ENCODE measurements at places on chromosomes 1 and 21.
A peak's percentile ranks its signal among the peaks of the same experiment; 100 is the strongest.

DNA sequence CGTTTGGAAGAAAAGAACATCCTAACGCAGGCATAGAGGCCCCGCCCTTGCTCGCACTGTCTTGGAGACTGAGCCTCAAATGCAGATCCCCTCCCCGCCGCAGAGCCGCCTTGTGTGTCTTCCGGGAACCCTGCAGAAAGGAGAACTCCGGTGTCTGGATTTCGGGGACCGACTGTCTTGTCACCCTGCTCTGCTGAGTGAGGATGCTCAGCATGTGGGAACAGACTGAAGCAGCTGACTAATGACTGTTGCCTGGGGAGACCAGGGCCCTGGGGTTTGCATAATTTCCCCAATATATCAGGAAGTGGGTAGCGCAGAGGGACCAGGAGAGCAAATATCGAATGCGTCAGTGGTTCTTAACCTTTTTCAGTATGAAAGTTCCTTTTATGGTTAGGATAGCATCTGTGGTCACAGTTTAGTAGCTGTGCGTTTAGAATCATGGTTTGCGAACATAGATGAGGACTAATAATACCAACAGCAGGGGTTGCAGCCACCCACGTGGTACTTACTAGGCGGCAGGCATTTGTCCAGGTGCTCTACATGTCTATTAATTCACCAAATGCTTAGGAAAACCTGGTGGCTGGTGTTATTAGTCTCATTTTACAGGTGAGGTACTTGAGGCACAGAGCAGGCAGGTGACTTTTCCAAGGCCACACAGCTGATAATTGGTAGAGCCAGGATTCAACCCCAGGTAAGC is 14.3 kb downstream of the GPR137B start:
- no peak for DNase-seq

GRCh38 chr1:105172788-105173187 is 1423.1 kb downstream of the AMY1C start:
- DNase-seq: no peak

GRCh38 chr1:91520942-91521507 is 20.4 kb downstream of the CDC7 start:
- DNase-seq: no peak

DNA sequence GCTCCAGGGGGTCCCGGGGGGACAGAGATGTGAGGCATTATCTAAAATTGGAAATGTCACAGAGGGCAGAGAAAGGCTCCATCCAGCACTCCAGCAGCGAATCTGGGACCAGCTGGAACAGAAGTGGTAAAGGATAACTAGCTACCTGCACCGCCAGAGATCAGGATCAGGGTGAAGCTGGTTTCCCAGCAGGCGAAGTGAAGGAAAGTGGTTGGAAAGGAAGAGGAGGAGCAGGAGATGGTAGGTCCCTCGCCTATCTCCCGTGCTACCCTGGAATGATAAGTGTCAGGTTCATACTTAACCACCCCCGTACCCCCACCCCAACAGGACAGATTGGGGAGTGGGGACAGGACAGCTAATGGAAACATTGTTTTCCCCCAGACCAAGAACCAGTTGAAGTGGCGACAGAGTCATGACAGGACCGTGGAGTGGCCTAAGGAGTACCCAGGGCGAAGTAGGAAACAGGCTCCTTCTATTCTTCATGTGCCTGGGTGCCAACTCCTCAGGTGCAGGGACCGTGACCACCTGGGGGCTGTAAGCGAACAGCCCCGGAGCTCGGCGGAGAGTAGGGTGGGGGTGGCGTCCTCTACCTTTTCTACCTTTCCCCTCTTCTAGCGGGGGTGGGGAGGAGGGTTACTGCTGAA is 717 bp downstream of the B4GALT3 start:
- no peak for DNase-seq

DNA sequence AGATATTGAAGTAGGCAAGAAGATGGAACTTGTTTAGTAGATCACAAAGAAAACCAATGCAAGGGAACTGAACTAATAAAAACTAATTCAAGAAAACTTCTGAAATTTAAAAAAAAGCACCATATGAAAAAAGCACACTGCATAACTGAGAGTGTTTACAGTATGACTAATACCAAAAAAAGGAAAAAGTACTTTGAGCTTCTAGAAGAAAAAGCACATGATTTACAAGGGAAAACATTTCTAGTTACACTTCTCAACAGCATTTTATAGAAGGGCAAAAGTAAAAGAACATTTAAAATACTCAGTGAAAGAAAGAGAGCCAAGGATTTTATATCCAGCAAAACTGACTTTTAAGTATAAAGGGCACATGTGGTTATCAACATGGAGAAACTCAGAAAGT is 233.6 kb downstream of the RPS6KC1 start:
- no peak for DNase-seq

GRCh38 chr1:117892512-117892911 is 36.9 kb downstream of the GDAP2 start:
- DNase-seq: no peak

DNA sequence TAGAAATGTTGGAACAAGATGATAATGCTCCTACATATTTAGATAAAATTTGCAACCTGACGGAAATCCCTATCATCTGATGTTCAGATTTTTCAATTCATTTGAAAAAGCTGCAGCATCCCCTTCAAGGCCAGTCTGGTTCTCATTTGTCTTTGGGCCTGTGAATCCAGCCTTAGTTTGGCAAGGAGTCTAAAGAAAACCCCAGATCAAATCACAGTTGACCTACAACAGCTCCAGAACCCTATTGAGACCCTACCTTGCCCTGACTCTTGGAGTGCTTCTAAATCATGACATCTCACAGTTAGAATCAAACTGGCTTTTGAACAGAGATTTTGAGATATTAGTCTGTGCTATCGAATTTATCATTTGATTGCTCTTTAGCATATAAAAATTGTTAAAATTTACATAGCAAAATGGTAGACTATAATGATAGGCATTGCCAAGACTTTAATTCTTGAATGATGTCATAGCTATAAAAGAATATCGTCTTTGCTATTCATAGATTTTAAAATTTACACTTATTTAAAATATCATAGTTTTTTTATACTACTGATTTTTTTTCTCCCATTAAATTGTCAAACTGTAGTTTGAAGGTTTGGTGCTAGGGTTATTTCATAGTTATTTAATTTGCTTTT is 2.2 kb downstream of the PPP2R5A start:
- no peak for DNase-seq

DNA sequence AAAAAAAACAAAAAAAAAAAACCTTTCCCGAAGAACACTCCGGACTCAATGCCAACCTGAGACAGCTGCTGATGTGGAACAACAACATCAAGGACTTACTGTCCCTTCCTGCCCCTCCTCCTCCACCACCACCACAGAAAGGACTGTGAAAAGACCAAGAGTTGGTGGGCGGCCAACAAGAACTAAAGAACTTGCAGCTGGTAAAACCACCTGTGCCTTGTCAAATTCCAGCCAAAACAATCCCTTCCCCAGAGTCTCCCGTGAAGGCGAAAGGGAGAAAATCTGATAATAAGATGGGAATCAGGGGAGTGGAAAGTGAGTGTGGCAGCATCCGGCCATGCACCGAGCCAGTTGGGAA is 88.9 kb downstream of the PROX1 start:
- DNase-seq: no peak

GRCh38 chr1:89633800-89634625 is 1.1 kb downstream of the LRRC8C start:
- DNase-seq: peak; percentile 33

- DNase-seq: no peak
These were observed 175.4 kb upstream of the GORAB start for GRCh38 chr1:170356585-170356984.

GRCh38 chr1:237681210-237681609 is 209.5 kb downstream of the ZP4 start:
- DNase-seq: no peak

GRCh38 chr1:42427240-42427639 is 28.6 kb downstream of the ZMYND12 start:
- DNase-seq: no peak

- DNase-seq: no peak
These were observed 34.2 kb downstream of the VWA5B1 start for GRCh38 chr1:20324704-20325406.

GRCh38 chr1:228734881-228735801 is at the start of gene RHOU:
TSS of gene RHOU (plus strand) at chr1:228735479. CDS start at chr1:228735743, 264 bp downstream.
- peak; percentile 66 for DNase-seq

DNA sequence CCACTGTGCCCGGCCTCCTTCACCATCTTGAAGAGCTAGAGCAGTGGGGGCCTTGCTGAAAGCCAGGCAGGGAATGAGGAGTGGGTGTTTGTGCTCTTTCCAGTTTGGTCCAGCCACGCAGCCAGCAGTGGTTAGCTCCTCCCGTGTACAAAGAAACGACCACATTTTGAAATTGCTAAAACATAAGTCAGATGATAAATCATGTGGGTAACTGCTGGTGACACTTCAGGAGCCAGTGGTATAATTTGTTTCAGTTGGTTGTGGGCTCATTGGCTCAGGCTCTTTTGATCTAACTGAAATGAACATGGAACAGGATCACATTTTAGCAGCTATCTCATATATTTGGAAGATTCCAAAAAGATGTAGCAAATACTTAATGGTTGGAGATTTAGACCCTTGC is 87.6 kb downstream of the MTR start:
- no peak for DNase-seq

All from left kidney (tissue), 8 donors.